ENCODE measurements at places on chromosomes 6 and 20. TPM values are rescaled to one million over a fixed set of nuclear protein-coding genes. Genes with fewer than 3 reads are reported as not detected.

The CST4 gene
- not detected for total RNA-seq

The ZNF165 gene
- total RNA-seq: 1.2 TPM

The CLVS2 gene
- total RNA-seq: not detected

The YIPF3 gene
- 126 TPM for total RNA-seq

The LAMA4 gene
- 260 TPM for total RNA-seq

Measured in osteoblast (primary cell).